ENCODE measurements at places on chromosomes 6 and 20.
A peak's percentile ranks its signal among the peaks of the same experiment; 100 is the strongest.

- peak; percentile 11 for DNase-seq
Measured at GRCh38 chr6:75317503-75318206, 33.1 kb upstream of the TMEM30A start.

- no peak for DNase-seq
Measured at GRCh38 chr6:154341871-154342270, 14.7 kb downstream of the IPCEF1 start.

DNA sequence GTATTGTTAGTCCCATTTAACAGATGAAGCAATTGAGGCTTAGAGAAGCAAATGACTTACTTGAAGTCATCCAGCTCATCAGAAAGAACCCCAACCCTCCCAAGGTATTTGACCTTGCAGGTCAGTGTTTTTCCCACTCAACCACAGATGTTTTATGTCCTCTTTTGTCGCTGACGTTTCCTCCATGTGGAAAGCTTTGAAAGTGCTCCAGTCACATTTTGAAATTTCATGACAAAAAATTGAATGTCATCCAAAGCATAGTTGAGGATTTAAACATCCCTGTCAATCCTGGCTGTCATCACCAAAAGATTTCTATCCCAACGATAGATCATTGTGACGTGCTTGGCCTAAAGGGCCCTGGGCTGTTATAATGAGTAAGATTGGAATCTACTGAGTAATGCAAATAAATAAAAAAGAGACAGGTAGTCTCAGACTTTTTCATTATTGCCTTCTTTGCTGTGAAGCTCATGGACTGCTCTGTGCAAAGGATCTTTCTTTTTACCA is 102.7 kb downstream of the TSHZ2 start:
- DNase-seq, result no peak

DNA sequence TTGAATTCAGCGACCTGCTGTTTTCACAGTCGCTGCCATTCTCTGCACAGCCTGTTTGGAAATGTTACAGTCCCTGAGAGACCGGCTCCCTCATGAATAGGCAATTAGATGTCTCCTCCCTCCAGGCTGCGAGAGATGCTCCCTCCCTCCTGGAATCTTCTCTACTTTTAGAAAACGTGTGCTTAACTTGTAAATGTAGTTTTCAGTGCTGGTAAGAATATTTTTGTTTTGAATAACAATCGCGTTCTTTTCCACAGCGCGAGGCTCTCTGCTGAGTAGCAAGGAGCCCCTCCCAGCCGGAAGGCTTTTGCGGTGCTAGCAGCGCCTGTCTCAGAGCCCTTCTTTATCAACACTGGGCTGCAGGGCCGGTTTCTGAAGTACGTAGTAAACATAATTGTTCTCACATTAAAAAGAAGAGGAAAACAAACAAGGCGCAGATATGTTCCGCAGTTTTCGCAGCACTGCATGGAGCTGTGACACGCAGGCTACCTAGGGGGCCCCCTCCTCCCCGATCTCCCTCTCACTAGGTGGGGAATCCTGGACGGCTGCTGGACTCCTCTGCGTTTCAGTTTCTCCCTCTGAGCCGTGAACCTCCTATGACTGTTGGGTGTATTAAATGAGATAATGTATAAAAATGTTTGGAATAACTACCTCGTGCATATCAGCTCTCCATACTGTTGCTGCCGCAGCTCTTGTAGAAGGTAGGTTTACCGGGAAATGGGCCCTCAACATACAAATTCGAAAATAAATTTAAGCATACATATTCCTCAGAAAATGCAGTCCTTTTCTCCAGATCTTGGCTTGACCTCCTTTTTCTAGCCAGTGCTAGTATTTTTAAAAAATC is 79.0 kb upstream of the SPACA1 start:
- peak; percentile 35 for DNase-seq

DNA sequence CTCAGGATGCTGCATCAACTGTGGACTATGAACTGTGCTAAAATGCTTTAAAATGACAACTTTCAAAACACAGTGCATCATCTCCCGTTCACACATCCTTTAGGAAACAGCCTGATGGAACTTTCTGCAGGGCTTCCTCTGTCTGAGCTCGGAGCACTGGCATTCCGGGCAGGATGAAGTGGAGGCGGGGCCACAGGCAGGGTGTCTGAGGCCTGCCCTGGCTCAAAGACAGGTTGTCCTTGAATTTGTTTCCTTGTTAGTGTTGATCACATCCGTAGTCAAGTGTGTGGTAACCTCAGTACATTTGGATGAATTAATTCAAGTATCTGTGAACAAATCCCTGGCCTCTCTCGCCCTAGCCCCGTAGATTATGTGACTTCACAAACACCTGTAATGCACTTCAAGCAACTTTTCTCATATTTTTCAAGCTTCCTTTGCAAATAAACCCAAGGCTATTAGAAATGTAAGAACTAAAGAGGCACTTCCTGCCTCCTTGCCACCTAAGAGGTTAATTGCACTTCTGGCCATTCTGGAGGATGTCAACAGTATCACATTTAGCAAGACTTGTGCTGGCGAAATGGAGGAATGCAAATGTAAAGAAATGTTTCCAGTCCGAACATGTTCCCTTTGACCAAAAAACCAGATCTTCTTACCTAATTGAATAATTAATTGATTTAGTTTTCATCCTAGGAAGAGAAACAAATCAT is 3.1 kb downstream of the CD93 start:
- DNase-seq, result no peak

GRCh38 chr6:135128268-135128914 is 52.7 kb upstream of the MYB start:
- no peak for DNase-seq

GRCh38 chr20:38129248-38129865 is 35.7 kb downstream of the TGM2 start:
- no peak for DNase-seq

DNA sequence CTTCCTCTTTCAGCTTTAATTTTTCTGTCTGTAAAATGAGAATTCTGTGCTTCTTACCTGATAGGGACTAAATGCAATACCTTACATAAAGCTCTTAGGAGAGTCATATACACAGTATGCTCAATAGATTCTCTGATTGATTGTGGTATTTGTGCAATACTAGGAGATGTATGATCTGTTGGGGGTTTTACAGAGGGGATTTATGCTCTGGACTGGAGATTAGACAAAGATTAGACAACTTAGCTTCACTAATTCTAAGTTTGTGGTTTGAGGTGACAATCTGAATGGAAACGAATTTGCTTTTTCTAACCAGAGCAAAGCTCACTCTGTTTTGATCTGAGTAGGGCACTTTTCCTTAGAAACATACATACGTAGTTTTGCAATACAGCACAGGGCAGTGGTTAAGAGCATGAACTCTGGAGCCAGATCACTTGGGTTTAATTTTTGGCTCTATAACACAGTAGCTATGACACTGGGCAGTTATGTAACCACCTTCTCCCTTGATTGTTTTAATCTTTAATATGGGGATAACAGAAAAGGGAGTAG is 126.2 kb downstream of the RNF144B start:
- no peak for DNase-seq

- DNase-seq, result no peak
Measured at GRCh38 chr20:48031122-48031521, 245.8 kb upstream of the SULF2 start.

DNA sequence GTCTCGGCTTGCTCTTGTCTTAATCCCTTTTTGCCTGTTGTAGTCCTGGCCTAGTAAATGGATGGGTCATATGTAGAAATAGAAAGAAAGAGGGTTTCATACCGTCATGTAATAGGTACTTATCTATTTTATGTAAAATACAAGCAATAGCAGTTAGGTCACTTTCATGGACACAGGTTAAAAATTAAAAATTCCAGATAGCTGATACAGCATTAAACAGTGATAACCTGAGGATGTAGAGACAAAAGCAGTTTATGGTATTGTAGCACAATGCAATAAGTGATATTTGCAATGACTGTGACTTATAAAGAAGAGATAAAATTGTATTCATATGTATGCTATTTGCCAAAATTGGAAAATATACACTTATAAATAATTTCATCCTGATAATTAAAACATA is 96.9 kb downstream of the CCDC170 start:
- no peak for DNase-seq

All from A673 (cell line).